Nasal cavity respiratory epithelium epithelial cell of viscerocranial mucosa (primary cell): ENCODE measurements at places on chromosomes 3 and 15. TPM values are rescaled to one million over a fixed set of nuclear protein-coding genes. Genes with fewer than 3 reads are reported as not detected.

The CCR9 gene
- total RNA-seq = not detected in 2 replicates

The STIMATE gene
- total RNA-seq = 9.2 and 17.7 TPM in 2 replicates

The RLBP1 gene
- total RNA-seq = 0.28 TPM in 1 of 2 replicates, not detected in the other

The TRAT1 gene
- total RNA-seq = not detected in 2 replicates

The PTH1R gene
- not detected in 2 replicates for total RNA-seq

The CSK gene
- 32.8 and 96.9 TPM in 2 replicates for total RNA-seq

The PPM1M gene
- 2.7 and 8.1 TPM in 2 replicates for total RNA-seq

The COL8A1 gene
- total RNA-seq = 0.34 and 4.0 TPM in 2 replicates

The DPPA4 gene
- not detected in 2 replicates for total RNA-seq

The CCDC39 gene
- under 0.01 TPM in 1 of 2 replicates, not detected in the other for total RNA-seq

The ARMC8 gene
- total RNA-seq = 43.1 and 54.0 TPM in 2 replicates

The CCDC80 gene
- total RNA-seq = 9.9 and 38.5 TPM in 2 replicates

The PLCH1 gene
- 0.14 and 0.34 TPM in 2 replicates for total RNA-seq

The SLC22A14 gene
- 0.34 and 0.57 TPM in 2 replicates for total RNA-seq

The TOMM70 gene
- total RNA-seq = 50.9 and 59.5 TPM in 2 replicates

The RASL12 gene
- total RNA-seq = not detected in 2 replicates

The KCNMB2 gene
- not detected in 2 replicates for total RNA-seq

The ABHD2 gene
- total RNA-seq = 22.2 and 76.9 TPM in 2 replicates

The KBTBD13 gene
- total RNA-seq = not detected in 2 replicates

The UPK1B gene
- total RNA-seq = 6.5 and 20.1 TPM in 2 replicates

The ACTRT3 gene
- 1.0 and 1.5 TPM in 2 replicates for total RNA-seq

The C15orf62 gene
- total RNA-seq = 1.1 and 1.7 TPM in 2 replicates

The PLSCR4 gene
- under 0.01 and 1.9 TPM in 2 replicates for total RNA-seq

The ZNF385D gene
- 0.14 TPM in 1 of 2 replicates, not detected in the other for total RNA-seq

The CCR1 gene
- not detected in 2 replicates for total RNA-seq

The GOLGA6A gene
- total RNA-seq = under 0.01 and 0.07 TPM in 2 replicates

The ZNF620 gene
- total RNA-seq = 1.7 and 1.9 TPM in 2 replicates

The A4GNT gene
- not detected in 2 replicates for total RNA-seq

The INSYN1 gene
- total RNA-seq = 1.5 and 1.7 TPM in 2 replicates

The IL5RA gene
- total RNA-seq = not detected in 2 replicates

The TTC23 gene
- 14.4 and 30.5 TPM in 2 replicates for total RNA-seq

The ANKRD63 gene
- not detected in 2 replicates for total RNA-seq

The TLR9 gene
- total RNA-seq = 0.07 TPM in 1 of 2 replicates, not detected in the other

The LINGO1 gene
- under 0.01 TPM in 1 of 2 replicates, not detected in the other for total RNA-seq

The FRMD5 gene
- 2.7 and 2.8 TPM in 2 replicates for total RNA-seq

The ZNF662 gene
- total RNA-seq = 1.2 and 1.7 TPM in 2 replicates

The GOLGA8Q gene
- 0.34 and 1.6 TPM in 2 replicates for total RNA-seq

The MEX3B gene
- 0.34 and 2.3 TPM in 2 replicates for total RNA-seq

The REC114 gene
- total RNA-seq = not detected in 2 replicates

The ADGRG7 gene
- total RNA-seq = 34.2 TPM in 1 of 2 replicates, not detected in the other

The WNT5A gene
- total RNA-seq = 7.5 and 11.9 TPM in 2 replicates

The SAMD7 gene
- total RNA-seq = not detected in 2 replicates

The GPR149 gene
- total RNA-seq = not detected in 2 replicates

The SERPINI2 gene
- total RNA-seq = not detected in 2 replicates

The BCL2A1 gene
- 0.28 TPM in 1 of 2 replicates, not detected in the other for total RNA-seq

The CERS3 gene
- 6.5 and 46.8 TPM in 2 replicates for total RNA-seq

The PLSCR5 gene
- total RNA-seq = not detected in 2 replicates

The ST3GAL6 gene
- 1.4 and 4.3 TPM in 2 replicates for total RNA-seq

The KLHL40 gene
- total RNA-seq = not detected in 2 replicates

The GOLGA6L4 gene
- total RNA-seq = 0.34 and 0.78 TPM in 2 replicates

The MED12L gene
- under 0.01 and 0.14 TPM in 2 replicates for total RNA-seq

The OR5K2 gene
- total RNA-seq = not detected in 2 replicates
